ENCODE measurements at places on chromosomes 5 and 9.
A peak's percentile ranks its signal among the peaks of the same experiment; 100 is the strongest.

- DNase-seq, result no peak
Measured at GRCh38 chr9:82208741-82209450, 220.3 kb downstream of the SPATA31D1 start.

- no peak for DNase-seq
Measured at GRCh38 chr9:91308191-91308590, 53.5 kb downstream of the AUH start.

DNA sequence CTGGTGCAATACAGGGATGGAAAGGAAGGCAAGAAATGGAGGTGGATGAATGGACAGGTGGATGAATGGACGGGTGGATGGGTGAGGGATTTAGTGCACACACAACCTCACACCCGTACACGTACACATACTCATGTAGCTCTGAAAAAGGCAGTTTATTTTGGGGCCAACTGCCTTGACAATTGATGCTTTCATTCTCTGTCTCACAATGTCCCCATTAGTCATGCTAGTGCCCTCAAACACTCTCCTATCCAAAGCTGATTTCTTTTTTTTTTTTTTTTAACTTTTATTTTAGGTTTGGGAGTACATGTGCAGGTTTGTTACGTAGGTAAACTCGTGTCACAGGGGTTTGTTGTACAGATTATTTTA is 495.0 kb downstream of the DMAC1 start:
- no peak for DNase-seq

DNA sequence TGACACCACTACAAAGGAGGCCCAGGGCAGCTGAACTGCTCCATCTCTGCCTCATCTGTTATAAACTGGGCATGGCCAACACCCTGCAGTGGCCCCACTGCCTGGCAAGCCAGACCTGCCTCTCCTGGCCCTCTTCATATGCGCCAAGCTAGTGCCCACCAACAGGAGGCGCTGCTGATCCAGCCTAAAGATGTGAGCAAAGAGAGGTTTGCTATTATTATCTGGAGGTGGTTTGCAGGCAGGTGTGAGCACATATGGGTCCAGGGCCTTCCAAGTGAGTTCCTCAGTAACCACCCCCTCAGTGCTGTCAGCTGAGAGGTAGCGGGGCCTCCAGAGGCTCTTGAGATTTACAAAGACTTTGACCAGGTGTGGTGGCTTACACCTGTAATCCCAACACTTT is 232.2 kb downstream of the SYK start:
- DNase-seq, result peak; percentile 69

DNA sequence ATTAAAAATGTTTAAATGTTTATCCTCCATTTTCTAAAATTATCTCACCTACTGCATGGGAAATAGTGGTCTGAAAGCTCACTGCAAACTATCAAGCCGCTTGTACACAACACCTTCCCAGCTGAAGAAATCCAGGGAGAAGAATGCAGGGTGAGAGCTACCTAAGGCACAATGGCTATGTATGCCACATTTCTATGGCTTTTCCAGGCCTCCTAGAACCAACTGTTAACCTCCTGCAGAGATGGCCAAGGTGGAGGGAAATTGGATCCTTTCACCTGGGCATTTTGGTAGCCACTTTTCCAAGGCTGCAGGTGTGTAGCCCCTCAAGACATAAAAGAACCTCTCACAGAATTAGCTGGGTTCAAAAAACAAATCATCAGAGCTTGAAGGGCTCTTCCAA is 286.4 kb downstream of the EBF1 start:
- no peak for DNase-seq

- DNase-seq, result no peak
Measured at GRCh38 chr5:34892414-34892813, 22.9 kb downstream of the RAD1 start.

DNA sequence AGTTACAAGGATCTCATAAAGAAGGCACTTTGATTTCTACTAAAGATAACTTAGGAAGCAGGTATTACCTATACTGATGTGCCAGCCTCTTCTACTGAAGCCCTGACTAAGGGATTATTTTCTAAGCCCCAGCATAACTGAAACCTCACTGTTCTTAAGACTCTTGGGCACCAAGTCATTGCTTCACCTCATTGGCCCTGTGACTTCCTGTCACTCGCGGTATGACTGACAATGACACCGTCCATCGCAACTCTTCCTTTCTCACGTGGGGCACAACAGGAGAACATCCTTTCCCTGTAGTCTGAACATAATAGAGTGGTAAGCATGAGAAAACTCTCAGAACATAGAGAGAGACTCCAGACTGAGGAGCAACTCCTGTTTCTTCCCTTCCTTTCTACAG is 6.4 kb downstream of the OR2V2 start:
- DNase-seq, result no peak

GRCh38 chr5:1724822-1725602 is 74.6 kb downstream of the MRPL36 start:
- no peak for DNase-seq

GRCh38 chr5:30050056-30050815 is 1143.2 kb upstream of the CDH6 start:
- DNase-seq, result no peak

DNA sequence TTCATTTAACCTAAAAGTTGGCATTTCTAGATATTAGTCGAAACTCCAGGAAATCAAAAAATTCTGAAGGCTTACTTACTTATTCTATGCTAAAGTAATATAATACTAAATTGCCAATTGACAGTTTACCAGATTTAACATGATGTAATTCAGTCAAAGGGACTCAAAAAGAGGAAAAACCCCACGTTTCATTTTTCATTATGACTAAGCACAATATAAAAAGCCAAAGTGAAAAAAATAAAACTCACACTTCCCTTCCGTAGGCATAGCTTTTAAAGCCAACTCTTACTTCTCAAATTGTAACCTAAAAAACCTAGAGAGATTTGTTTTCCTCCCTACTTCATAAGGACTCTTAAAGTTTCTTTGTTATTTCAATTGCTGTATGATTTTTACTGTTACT is 146.6 kb downstream of the RAPGEF6 start:
- no peak for DNase-seq

DNA sequence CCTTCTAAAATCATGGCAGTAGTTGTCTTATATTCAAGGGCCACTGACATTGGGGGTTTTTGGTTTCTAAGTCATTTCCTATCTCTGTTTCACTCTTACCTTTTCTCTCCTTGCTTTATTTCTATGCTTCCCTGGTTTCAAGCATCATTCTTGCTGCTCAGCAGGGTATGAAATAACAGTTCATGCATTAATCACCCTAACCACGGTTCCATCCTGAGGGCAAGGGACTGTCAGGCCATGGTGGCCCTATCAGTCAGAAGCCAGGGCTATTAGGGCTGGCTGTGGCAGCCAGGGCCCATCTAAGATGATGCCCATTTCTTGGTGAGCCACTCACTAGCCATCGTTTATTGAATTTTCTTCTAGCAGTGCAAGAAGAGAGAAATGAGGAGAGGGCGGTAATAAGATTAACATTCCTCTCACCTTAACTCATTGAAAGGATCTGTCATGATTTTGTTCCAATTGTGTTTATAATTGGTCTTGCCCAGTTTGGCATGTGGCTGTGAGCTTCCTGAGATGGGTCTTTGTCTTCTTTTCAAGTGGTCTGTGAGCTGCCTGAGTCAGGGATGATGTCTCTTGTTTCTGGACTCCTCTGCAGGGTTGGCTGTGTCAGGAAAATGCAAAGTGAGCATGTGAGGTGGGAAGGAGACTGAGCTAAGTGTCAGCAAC is 45.2 kb downstream of the CYSTM1 start:
- DNase-seq, result no peak

DNA sequence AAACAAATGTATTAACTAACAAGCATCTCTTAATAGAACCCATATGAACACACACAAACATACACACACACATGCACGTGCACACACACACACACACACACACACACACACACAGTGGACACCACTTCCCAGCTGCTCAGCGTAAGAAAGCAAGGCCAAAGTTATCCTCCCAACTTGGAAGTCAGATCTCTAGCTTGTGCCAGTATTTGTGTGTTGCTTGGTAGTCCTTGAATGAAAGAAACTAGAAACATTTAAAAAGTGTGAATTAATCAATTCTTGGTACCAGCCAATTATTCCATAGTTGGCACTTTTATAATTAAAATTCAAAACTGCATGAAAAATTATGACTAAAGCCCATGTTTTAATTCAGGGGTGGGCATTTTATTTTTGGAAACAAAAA is 178.1 kb downstream of the TMEM161B start:
- no peak for DNase-seq

- no peak for DNase-seq
Measured at GRCh38 chr9:79020276-79020675, 551.5 kb upstream of the TLE4 start.

- no peak for DNase-seq
Measured at GRCh38 chr9:125359011-125359410, 97.4 kb downstream of the GAPVD1 start.

DNA sequence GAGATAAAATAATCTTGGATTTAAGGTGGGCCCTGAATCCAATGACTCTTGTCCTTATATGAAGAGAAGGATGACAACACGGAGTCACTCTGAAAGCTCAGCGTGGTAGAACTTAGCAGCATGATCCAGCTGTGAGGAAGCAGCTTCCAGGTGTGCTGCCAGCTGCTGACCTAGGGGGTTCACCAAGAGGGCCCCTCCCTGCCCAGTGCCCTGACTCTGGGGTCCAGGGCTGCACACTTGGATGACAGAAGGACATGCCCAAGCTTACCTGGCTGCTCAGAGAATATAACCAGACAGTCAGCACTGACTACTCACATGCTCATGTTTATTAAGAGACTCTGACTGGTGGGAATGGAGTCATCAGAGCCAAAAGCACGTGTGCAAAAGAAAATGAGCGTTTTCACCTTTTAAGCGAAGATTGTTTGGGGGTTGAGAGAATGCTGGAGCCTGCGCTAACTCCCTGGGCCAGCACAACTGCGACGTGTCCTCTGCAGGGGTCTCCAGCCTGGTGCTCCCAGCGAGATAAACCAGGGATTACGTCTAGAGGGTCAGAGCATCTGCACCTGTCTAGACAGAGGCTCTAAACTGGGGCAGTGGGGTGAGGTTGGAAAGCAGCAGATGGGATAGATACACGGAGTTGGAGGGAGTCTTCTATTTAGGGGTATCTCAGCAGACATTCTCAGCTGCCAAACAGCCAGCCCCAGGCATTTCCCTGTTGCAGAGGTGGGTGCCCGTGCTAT is 41.3 kb downstream of the ROPN1L start:
- DNase-seq, result no peak

DNA sequence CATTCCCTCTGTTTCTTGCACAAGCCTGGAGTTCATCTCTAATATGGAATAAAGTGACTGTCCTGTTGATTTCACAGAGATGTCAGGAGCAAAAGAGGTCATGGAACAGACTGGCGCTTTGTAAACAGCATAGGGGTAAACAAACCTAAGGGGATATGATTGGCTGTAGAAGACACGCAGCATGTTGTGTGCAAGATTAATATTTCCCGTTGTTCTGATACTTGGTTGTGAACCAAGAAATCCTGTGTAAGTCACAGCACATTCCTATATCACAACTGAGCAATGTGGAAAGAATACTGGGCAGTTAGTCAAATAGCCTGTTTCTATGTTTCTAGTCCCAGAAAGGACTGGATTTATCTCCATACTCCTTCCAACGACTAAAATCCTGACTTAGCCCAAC is 3.2 kb downstream of the ADAMTS12 start:
- no peak for DNase-seq

DNA sequence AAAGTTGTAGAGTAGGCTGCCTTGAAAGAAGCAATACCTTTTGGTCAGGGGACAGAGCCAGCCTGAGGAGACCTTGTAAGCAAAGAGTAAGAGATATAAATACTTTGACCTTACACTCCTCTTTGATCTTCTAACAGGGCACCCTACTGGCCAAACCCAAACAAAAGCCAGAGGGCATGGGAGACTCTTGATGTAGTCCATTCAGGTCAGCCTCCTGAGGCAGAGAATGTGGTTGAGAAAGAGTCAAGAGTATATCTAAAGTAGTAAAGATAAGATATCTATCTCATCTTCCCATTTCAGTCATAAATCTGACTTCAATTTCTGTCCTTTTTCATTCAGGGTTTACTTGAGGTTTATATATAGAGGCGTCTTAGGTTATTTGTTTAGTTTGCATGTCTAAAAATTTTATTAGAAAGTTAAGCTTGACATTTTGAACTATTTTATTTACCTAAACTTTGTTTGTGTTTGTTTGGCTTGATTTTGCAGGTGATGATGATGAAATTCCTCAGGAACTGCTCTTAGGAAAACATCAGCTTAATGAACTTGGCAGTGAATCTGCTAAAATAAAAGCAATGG is 125.7 kb downstream of the NIPBL start:
- DNase-seq, result no peak

- DNase-seq, result no peak
Measured at GRCh38 chr9:38017149-38017884, 51.7 kb downstream of the SHB start.

GRCh38 chr5:55176176-55176818 is 3.3 kb upstream of the CDC20B start:
- peak; percentile 36 for DNase-seq

GRCh38 chr9:33750307-33750838 is 45.0 kb upstream of the PRSS3 start:
- no peak for DNase-seq

- no peak for DNase-seq
Measured at GRCh38 chr5:125461641-125462072, 715.2 kb upstream of the ZNF608 start.

DNA sequence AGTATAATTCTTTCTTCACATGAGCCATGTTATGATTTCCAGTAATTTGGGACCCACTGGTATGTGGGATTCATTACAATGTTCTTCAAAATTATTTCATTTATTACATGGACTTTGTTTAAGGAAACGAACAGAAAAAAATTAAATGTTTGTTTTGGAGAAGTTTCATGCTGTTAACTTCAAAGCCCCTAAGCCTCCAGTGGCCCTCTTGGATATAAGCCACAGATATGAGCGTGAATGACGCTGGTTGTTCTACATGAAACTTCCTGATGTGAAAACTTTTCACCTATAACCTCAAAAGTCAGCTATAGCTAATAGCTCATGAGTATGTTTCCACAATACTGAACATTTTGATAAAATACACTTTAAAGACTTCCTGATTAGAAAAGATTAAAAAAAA is 334.2 kb downstream of the PDE4D start:
- DNase-seq, result no peak

GRCh38 chr5:407051-407450 is 35.9 kb upstream of the EXOC3 start:
- no peak for DNase-seq

- no peak for DNase-seq
Measured at GRCh38 chr5:11853796-11854195, 50.5 kb downstream of the CTNND2 start.

DNA sequence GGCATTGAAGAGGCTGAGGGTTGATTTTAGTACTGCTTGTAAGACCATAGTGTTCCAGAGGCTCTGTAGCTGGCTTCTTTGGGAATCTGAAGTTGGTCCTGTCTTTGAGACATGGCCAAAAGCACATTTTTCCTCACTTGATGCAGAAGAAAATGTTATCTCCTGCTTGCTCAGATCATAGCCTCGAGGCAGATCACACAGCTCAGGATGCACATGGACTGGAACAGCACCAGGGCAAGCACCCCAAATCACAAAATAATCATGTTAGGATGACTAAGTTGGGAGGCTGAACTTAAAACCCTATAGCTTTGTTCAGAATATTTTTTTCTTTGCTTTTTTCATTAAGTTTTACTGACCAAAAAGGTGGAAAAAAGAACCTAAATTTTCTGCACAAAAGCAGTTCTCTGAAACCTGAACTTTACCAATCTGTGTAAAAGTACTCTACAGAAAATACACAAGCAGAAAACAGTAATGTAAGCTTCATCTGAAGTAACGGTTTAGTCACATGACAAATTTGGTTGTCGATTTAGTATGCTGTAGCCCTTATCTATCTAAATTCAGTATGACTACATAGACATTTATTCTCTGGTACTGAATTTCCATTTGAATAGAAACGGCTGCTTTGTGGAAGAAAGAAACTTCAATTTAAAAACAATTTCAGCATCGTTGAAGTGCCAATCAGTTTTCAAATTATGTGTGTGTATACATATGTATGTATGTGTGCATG is 3.4 kb downstream of the KLHL9 start:
- no peak for DNase-seq

Data from activated T-cell treated with anti-CD3 and anti-CD28 coated beads, Interleukin-2, amount 50 U/mL, for 1 hour (primary cell).